Activated T-cell treated with anti-CD3 and anti-CD28 coated beads for 4 hours (primary cell): ENCODE measurements at places on chromosomes 16 and 17.

DNA sequence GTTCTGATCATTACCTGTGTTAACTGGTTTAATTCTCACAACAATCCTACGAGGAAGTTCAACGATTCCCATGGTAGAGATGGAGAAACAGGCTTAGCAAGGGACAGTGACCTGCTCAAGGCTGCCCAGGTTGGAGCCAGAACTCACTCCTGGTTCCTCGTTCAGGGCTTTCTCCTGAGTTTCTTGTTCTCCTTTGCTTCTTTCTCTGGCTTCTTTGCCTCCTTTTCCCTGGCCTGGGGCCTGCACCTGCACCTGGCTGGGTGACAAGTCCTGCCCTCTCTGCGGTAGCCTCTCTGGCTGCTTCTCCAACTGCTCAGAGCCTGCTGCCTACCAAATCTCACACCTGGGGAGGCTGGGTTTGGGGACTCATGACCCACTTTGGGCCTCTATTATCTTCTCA, 2.8 kb downstream of the CCL22 start:
- no peak for DNase-seq

GRCh38 chr17:77423589-77424451, 283.1 kb downstream of the SEC14L1 start:
- DNase-seq: no peak

GRCh38 chr17:50513495-50513894, 5.3 kb downstream of the MYCBPAP start:
- DNase-seq: no peak

DNA sequence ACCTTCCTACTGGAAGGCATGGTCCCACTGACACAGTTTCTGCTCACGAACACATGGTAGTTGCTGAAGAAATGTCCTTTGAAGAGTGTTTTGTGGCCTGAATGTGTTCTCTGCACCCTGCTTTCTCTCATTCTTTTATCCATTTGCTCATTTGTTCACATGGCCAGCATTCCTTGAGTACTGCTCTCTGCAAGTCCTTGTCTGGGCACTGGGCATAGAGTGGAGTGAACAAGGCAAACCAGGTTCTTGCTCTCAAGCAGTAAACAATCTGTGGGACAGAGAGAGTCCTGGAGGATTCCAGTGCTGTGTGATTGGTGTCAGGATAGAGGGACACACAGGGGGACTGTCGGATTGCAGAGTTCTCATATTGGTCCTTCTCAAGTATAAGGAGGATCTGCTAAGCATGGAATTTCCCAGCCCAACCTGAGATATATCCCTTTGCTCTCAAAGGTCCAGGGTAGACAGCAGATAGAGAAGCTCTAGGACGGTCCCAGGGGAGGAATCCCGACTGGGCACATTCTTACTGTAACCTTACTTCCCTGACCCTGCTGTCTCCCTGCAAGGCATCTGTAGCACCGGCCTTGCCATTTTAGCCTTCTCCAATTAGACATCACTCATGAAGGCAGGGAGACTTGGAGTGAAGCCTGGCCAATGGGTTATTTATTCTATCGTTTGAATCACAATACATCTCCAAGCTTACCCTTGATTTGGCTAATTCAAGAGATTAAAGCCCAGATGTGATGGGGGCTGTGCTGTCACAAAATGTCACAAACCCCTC, 32.3 kb downstream of the ARL4D start:
- no peak for DNase-seq

DNA sequence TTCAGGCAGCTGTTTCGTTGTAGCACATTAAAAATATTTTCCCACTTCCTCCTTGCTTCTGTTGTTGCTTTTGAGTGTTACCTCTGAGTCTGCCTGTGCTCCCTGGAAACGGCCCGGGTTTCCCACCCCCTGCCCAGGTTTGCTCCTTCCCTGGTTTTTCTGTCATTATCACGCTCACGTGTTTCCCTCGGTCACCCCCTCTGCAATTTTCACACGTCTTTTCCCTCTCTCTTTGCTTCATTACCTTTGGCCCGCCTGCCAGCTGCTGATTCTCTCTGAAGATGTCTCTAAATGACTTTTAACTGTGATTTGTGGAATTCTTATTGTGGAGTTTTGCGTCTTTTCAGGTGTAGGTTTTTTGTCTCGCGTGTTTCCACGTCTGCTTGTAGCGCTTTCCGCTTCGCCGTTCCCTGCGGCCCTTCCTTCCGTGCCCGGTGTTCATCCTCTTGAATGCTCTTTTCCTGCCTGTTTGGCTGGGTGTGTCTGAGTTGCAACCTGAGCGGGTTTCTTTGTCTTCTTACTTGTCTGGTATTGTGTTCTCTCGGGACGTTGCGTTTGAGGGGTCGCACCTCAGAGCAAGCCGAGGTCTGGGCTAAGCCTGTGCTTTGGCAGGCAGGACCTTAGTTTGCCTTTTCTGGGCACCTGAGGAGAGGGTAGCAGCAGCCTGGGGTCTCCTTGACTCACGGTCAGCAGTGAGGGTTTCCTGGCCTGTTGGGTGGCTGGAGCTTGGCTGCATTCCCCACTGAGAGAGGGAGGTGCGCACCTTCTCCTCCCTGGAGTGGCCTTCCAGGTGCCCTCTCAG, 96.3 kb upstream of the ZNF750 start:
- no peak for DNase-seq

- no peak for DNase-seq
These were observed 855 bp downstream of the HSF4 start for GRCh38 chr16:67165121-67166078.

DNA sequence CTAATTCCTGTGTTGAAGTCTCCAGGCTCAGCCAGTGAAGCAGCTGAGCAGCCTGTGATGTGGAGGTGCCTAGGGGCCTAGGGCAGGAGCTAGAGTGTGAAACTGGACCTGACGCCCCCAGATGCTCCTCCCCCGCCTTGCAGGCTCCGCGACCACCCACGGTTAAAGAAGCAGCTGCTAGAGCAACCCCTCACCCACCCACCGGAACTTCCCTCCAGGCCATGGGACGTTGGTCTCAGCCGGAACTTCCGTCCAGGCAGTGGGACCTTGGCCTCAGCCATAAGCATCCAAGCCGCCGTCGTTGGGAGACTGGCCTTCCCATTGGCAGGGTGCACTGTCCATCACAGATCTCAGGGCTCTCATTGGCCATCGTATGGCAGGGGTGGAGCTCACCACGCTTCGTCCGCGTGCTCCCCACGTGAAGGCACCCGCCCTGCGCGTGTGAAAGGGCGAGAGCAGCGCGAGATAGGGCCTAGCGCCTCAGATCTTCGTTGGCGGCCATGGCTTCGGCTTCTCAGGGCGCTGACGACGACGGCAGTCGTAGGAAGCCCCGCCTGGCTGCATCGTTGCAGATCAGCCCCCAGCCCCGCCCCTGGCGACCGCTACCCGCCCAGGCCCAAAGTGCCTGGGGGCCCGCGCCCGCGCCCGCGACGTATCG, at the start of gene ADAD2:
ADAD2 (plus strand) TSS at position 427 of the 658 bp plus-strand sequence; CDS start at position 501, 74 bp downstream.
- DNase-seq: no peak

DNA sequence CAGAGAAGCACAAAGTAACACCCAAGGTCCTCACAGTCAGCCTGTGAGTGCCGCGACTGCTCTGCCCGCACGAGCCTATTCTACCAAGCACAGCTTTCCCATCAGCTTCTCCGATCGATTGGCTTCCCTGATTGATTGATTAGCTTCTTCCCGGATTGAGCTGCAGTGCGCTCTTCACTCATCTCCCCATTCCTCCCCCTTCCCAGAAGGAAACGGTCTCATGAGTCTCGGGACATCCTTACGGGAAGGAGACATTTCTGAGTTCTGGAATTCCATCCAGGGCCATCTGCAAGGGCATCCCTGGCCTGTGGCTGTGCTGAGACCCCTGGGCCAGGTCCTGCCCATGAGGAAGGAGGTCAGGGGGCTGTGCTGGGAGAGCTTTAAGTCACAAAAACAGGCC, 18.0 kb downstream of the PIEZO1 start:
- no peak for DNase-seq

DNA sequence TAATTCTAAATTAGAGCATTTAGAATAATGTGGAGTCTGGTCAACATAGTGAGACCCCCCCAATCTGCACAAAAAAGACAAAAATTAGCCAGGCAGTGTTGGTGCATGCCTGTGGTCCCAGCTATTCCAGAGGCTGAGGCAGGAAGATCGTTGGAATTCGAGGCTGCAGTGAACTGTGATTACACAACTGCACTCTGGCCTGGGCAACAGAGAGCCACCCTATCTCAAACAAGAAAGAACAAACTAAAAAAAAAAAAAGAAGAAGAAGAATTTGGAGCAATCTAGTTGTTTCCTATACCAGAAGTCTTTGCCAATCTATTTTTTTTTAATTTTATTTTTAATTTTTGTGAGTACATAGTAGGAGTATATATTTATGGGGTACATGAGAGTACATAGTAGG, 6.0 kb downstream of the CETP start:
- no peak for DNase-seq

DNA sequence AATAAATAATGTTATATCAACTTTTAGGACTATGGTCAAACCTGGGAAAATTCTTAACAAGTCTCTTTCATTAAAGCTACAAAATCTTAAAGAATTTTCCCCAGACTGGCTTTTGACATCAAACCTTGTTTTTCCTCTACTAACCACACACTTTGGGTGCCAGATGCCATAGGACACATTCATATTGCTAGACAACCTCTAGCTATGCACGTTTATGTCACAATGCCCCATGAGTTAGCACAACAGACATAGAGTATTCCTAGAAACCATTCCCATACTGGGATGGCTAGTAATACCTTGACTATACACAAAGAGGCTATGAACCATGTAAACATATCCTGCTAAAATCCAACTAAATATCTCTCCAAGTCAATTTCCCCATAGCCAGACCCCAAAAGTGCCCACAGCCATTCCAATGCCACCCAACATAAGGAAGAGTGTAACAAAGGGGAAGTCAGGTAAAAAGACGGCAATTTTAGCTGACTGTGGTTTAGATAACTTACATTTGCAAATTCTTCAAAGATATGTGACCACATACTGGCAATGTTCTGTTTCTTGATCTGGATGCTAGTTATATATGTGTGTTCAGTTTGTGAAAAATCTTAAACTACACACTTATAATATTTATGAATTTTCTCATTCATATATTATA, 23.4 kb downstream of the SMURF2 start:
- DNase-seq: no peak

- no peak for DNase-seq
These were observed 98.2 kb upstream of the WSCD1 start for GRCh38 chr17:5971969-5972368.

GRCh38 chr16:80203821-80204220, 337.0 kb upstream of the DYNLRB2 start:
- no peak for DNase-seq

- DNase-seq: no peak
These were observed 329.2 kb downstream of the C16orf95 start for GRCh38 chr16:86987746-86988670.

DNA sequence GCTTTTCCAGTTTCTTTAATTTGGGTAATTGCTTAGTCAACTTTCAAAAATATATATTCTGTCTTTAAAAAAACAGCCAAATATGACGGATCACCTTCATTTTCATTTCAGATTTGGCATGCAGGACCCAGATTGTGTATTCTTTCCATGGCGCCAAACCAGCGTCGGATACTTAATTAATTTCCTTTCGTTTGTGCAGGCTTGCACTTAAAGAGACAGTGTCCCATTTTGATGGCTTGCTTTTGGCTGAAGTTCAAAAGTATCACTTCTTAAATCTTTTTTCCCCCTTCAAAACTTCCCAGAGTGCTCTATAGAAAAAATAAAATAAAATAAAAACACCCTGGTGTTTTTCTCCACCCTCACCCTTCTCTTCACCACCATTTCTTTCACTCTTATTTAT, 394.5 kb upstream of the SOX9 start:
- no peak for DNase-seq

DNA sequence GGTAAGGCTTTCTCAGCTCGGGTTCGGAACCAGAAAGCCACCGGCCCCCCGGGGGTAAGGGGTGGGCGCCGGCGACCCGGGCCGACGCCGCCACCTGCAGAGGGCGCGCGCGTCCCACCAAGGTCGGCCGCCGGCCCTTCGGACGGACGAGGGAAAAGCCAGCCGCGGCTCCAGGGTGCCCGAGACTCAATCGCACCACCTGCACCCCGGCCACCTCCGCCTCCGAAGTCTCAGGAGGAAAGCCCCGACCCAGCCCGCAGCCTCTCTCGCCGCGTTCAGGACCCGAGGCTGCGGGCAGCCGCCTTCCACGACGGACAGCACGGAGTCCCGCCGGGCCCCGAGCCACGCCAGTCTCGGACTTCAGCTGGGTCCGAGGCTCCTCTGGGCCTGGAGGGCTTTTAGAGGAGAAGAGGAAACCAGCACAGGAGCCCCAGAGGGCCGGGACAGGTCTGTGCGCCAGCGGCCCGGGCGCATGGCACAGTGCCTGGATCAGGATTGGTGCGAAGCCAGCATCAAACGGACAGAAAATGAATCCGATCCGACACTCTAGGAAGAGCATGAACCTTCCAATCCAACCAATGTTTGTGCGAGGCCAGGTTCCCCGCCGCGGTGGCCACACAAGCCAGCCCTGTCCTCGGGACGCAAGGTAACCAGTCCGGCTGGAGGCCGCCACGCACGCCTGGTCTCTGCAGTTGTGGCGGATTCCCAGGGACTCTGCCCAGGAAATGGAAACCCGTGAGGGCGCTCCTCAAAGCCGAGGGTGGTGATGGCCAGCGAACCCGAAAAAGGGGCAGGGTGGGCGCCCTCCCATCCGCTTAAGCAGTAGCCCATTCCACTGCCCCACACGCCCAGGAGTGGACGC, 6.7 kb downstream of the CBX8 start:
- no peak for DNase-seq

DNA sequence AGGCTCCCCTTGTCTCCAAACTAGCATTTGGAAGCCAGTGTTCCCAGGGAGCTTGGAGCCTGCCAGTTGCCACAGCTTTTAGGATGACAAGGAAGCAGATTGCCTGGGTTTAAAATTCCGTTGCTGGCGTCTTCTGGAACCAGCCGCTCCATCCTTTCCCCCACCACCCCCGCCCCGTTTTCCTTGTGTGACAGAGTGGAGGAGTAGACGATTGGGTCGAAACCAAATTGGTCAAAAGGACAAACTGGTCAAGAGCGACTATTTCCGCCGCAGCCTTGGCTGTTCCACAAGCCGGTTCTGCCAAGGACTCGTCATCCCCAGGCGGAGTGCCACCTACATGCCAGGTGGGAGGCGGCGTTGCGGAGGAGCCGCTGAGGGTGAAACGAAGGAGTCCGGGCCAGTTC, 91.1 kb downstream of the RPA1 start:
- DNase-seq: no peak

DNA sequence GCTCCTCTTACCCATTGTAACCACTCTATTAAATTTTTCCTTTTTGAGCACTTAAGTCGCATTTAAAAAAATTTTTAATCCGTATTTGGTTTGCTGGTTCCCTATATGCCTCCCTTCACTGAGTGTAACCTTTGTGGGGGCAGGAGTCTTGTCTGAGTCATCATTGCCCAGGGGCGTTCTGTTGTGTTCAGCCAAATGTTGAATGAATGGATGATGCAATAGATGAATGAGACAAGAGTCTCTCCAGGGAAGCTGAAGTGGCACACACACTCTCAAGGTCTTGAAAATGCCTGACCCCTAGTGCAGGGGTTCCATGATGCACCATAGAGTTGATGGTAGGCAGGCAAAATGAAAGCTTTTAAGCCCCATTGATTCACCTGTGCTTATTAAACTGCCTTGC, 123.0 kb upstream of the RBFOX1 start:
- DNase-seq: no peak

DNA sequence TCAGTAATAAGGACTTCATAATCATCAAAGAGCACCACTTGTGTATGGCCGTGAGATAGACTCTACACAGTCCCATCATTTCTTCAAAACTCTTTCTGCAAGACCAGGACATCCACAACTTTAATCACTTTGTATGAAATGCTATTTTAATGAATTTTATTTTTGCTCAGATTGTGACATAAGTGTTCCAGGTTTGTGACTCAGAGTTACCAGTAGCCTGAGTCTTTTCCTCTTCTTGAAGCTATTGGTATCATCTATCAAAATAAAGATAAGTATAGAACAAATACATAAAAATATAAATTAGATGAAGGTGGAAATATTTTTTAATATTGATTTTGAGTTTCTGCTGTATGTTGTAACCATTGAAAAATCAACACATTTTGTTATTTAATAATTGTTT, 16.6 kb upstream of the VWA3A start:
- no peak for DNase-seq
